ENCODE measurements at places on chromosomes 7 and 10.

GRCh38 chr10:95350830-95351228, 60.0 kb upstream of the PDLIM1 start:
- DNase-seq, result no peak

DNA sequence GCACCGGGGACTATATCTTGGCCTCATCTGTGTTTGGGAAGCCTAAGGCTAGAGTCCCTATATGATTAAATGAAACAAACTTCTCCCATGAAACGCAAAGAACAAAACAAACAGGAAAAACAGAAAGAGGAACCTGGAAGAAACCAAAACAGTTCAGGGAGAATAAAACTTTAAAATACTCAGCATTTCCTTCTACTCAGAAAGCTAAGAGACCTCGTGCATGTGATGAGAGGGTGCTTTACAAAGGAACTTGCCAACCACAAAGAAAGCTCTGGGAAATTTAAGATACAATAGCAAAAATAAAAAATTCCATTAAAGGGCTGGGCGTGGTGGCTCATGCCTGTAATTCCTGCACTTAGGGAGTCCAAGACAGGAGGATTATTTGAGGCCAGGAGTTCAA, 6.9 kb downstream of the PILRA start:
- no peak for DNase-seq

DNA sequence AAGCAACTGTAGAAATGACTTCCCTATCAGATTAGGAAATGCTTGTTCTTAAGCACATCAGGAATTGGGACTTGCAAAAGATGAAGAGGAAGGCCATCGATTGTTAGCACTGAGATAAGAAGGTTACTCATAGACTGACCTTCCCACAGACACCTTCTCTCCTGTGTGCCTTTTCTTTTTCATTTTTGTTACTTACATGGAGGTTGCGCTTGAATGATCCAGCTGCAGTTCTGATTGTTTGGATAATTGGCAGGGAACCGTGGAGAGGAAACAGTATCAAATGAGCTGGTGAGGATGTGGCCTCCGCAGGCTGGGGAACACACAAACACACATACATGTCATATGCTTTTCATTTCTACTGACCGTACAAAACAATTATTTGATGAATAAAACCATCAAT, 134.9 kb upstream of the RSU1 start:
- no peak for DNase-seq

GRCh38 chr7:135333200-135333599, 99.6 kb downstream of the STRA8 start:
- no peak for DNase-seq

DNA sequence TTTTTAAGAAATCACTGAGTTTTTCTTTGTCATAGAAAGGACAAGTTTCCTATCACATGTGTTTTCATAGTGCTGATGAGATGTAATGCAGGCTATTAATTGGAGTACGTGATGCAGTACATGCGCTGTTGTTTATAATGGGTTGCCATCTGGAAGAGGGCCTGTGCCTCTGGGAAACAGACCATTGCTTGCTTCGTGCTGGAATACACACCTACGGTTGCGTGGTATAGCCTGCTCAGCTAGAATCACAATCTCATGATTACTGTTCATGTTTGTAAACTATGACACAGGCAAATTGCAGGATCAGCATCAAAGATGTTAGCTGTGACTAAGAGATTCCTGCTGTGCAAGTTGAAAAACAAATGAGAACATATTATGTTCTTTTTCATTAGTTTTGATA, 107.2 kb upstream of the STEAP1B start:
- DNase-seq, result no peak

- no peak for DNase-seq
Measured at GRCh38 chr7:30765408-30765807, 5.8 kb upstream of the MINDY4 start.

- no peak for DNase-seq
Measured at GRCh38 chr10:132927824-132928223, 14.5 kb downstream of the CFAP46 start.

DNA sequence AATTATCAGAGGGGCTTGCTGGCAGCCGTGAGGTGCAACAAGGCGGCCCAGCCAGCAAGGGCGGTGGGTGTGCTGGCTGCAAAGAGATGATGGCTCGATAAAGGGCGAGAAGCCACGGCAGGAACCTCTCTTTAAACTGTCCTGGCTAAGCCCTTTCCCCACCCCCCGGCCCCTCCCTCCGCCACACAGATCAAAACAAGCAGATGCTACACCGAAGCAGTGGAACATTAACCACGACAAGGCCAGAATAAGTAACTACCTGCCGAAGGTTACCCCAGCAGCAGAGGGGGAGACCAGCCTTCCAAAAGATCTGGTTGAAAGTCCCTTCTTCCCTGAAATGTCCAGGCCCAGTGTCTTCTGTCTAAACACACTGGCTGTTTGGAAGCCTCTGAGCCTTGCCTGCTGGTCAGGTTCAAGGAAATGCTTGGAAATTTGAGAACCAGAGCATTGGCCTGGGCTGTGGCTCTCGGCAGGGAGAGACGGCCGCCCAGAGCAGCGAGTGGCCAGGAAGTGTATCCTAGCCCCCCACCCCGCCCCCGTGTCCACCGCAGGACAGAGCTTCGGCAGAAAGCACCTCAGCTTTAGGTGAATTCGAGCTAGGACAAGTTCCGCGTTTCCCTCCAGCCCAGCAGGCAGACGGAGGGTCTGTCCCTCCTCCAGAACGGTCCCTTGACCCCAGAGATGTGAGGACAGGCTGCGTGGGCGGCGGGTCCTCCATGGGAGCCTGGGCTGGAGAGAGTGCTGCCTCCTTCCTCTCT, 2.1 kb downstream of the FAM20C start:
- no peak for DNase-seq

DNA sequence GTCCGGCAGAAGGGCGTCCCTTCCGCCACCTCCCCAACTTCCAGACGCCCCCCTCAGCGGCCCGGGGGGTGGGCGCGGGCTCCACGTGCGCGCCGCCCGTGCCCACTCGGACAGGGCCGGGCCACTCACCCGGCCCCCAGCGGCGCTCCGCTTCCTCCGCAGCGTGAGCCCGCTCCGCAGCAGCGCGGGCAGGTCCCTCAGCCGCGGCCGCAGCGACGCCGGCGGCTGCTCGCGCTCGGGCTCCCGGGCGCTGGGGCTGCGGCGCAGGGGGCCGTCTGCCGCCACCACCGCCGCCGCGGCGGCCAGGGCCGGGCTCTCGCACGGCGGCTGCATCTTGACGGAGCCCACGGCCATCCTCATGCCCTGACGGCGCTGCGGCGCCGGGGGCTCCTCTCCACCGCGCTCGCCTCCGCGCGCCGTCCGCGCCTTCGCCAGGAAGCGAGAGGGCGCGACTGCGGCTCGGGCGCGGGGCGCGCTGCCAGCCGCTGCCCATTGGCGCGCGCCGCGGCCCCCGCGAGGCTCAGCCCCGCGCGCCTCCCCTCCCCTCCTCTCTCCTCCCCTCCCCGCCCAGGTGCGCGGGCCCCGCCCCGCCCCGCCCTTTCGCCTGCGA, at the start of gene RAPGEF5:
TSS of gene RAPGEF5 (minus strand) at position 454 of the 610 bp plus-strand sequence. CDS start at position 360, 94 bp downstream.
- no peak for DNase-seq

GRCh38 chr10:72012796-72013195, 48.6 kb downstream of the CHST3 start:
- DNase-seq, result no peak

- no peak for DNase-seq
Measured at GRCh38 chr7:139573871-139574270, 50.4 kb downstream of the CLEC2L start.

DNA sequence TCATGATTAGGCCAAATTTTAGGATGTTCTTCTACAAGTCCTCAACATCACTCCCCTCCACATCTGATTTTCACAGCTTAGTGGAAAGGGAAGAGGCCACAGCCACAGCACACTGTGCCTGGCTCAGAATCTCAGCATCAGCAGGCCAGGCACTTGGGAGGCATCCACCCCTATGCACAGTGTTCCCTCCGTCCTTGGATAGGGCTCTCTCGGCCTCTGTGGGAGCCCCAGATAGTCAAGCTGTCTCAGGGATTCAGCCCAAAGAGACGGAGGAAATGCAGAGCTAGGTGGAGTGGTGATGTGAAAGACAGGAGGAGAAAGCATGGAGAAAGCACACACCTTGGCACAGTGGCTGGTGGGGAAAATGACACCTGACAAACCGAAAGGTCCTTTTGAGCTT, 1.3 kb downstream of the RBP4 start:
- no peak for DNase-seq

- DNase-seq, result no peak
Measured at GRCh38 chr7:14305233-14305866, 315.9 kb upstream of the ETV1 start.

- DNase-seq, result no peak
Measured at GRCh38 chr7:100641463-100641859, at the start of gene TFR2. Gene TFR2, minus strand, starts transcription at chr7:100641552. Its CDS starts 43 bp downstream, at chr7:100641509.

GRCh38 chr7:27316311-27316710, 73.7 kb downstream of the EVX1 start:
- DNase-seq, result no peak

GRCh38 chr7:80087051-80087770, 47.4 kb upstream of the GNAI1 start:
- DNase-seq, result no peak

DNA sequence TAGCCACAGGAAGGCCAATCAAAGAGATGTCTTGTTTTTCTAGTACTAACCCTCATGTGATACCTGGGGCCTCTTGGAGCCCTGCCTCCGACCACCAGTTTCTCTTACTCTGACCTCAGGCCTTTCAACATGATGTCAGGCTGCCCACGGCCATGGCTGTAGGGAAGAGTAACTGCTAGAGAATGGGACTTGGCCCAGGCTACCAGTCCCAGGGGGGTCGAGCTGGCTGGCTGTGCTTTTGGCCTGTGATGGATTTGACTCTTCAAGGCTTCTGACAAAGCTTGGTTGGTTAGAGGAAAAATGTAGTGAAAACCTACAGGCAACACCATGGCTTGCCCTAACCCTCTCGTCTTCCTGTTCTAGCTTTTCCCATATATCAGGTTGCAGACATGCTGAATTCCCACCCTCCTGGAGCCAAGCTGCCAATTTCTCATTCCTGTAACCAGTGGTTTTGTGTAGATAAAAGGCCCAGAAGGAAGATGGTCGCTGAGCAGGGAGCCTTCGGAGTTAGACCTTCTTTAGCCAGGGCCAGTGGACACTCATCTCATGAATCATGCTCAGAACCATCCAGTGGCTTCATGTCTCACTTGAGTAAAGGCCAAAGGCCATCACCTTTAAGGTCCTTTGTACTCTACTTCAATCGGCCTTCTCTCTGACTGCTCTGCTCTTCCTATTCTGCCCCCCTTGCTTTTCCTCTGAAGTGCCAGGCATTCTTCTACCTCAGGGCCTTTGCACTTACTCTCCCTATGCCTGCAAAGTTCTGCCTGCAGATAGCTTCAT, 19.7 kb downstream of the SUFU start:
- DNase-seq, result no peak

GRCh38 chr7:40093631-40094350, 40.6 kb downstream of the MPLKIP start:
- no peak for DNase-seq

- DNase-seq, result no peak
Measured at GRCh38 chr7:141920281-141920680, 4.1 kb downstream of the OR9A4 start.

GRCh38 chr10:47286116-47286505, 13.9 kb upstream of the GDF10 start:
- DNase-seq, result no peak

DNA sequence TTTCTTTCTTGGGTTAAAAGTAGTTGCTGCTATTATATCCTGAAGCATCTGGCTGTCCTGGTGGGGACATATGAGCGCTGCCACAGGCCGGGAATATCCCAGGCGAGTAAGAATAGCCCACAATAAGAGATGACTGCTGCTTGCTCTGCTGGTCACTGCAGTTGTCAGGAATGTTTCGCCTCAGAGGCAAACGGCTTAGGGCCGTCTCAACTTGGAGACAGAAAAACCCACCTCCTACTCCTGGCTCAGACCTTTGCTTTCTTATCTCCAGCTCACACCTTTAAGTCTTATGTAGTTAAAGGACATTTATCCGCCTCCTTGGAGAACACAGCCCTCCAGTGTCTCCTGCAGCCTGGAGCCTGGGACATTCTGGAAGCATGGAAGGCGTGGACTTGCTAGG, at the start of gene GJD4:
TSS of gene GJD4 (plus strand) at position 151 of the 400 bp plus-strand sequence. CDS start at position 378, 227 bp downstream.
- no peak for DNase-seq

DNA sequence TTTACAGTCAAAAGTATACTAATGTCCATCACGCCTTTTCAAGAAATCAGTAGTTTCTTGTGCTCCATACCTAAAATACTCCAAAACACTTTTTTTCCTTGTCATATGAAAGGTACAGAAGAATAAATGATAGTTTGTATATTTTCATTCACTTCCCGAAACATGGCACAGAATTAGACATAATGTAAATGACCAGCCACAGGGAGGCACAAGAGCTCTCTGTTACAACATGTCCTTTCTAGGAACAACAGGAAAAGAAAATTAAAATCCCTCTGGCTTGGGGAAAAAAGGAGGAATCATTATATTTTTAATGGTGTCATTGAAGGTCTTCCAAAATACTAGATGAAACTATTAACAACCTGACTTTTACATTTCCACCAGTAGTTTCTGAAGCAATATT, 331.2 kb downstream of the ACTR3B start:
- no peak for DNase-seq

DNA sequence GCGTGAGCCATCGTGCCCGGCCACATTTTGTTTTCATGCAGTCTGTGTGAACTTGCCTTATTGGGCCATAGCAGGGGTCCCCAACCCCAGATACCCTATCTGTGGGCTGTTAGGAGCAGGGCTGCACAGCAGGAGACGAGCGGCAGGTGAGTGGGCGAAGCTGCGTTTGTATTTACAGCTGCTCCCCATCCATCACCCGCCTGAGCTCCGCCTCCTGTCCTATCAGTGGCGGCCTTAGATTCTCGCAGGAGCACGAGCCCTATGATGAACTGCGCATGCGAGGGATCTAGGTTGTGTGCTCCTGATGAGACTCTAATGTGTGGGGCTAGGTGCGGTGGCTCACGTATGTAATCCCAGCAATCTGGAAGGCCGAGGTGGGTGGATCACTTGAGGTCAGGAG, 293.9 kb downstream of the CAMK1D start:
- DNase-seq, result no peak

DNA sequence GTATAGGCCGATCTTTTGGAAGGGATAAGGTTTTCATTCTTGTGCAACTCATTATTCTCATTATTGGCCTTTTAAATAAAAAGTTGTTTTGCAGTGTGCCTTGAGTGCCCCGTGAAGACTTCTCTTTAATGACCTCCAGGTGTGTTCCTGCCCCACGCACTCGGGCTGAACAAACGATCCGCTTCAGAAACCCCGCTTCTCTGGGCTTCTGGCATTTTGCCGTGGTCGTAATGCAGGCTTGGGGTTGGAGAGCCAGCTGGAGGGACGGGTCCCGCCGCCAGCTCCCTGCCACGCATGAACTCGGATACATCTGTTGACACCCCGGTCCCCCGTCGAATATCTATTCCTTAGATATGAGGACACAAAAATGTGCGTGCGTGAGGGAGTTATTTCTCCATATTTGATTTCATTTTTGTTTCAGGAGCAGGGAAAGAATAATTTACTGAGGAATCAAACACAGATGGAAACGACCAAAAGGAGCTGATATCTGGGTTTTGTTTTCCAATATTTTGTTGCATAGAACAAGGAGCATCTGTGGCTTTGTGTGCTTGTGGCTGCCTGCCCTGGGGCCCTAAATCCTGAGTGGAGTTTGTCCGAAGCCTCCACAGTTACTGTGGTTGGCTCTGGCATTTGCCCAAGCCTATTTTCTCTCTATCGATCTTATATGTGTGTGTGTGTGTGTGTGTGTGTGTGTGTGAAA, 17.0 kb upstream of the TTYH3 start:
- no peak for DNase-seq
